ENCODE measurements at places on chromosomes 2 and 18.
A peak's percentile ranks its signal among the peaks of the same experiment; 100 is the strongest.

- DNase-seq = no peak
Observed at GRCh38 chr2:169034256-169034655, 3.1 kb upstream of the ABCB11 start.

GRCh38 chr18:28466204-28466603 lies 289.3 kb upstream of the CDH2 start:
- no peak for DNase-seq

DNA sequence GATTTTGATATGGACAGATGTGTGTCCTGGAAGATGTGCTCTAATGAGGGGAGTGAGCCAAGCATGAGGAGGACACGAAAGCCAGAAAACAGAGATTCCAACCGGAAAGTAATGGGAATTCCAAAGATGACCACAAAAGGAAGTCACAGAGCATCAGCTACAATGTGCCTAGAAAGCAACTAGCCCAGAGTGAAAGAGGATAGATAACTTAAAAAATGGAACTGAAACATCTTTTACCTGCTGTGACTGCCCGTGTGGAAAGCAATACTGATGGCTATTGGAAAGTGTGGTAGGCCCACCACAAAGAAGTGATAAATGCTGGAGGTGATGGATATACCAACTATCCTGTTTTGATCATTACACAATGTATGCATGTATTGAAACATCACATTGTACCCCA lies 21.6 kb downstream of the DNMT3A start:
- DNase-seq = no peak

DNA sequence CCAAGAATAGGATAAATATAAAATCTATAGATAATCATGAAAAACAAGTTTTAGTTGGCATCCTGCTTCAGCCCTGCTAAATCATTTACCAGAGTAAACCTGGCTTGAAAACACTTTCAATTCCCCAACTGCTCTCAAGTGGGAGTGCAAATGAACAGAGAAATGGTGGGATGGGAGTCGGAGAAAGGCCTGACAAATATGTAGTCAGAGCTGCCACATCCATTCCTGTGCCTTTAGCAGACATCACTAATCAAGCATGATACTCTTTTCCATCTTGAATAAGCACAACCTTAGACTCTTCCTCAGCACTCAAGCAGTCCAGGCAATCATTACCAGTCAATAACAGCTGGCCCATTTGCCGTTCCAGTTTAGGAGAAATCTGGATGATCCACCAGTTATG lies 101.3 kb downstream of the ANKRD44 start:
- DNase-seq = no peak

DNA sequence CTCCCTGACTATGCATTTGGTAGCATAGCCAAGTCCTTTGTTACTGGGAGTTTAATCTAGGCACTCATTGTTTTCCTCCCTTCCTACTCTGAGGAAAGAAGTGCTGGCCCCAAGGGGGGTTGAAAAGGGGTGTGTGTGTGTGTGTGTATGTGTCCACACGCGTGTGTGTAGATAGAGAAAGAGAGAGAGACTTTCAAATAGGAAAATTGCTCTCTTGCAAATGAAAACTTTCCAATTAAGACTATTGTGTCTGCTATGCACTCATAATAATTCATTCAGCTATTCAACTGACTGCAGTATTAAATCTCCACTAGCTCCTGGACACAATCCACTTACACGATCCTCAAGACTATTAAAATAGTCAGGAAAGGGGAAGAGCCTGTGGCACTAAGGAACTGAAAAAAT lies 92.9 kb upstream of the CSRNP3 start:
- peak; percentile 5 for DNase-seq

- no peak for DNase-seq
Observed at GRCh38 chr2:37365669-37366068, 21.2 kb downstream of the QPCT start.

DNA sequence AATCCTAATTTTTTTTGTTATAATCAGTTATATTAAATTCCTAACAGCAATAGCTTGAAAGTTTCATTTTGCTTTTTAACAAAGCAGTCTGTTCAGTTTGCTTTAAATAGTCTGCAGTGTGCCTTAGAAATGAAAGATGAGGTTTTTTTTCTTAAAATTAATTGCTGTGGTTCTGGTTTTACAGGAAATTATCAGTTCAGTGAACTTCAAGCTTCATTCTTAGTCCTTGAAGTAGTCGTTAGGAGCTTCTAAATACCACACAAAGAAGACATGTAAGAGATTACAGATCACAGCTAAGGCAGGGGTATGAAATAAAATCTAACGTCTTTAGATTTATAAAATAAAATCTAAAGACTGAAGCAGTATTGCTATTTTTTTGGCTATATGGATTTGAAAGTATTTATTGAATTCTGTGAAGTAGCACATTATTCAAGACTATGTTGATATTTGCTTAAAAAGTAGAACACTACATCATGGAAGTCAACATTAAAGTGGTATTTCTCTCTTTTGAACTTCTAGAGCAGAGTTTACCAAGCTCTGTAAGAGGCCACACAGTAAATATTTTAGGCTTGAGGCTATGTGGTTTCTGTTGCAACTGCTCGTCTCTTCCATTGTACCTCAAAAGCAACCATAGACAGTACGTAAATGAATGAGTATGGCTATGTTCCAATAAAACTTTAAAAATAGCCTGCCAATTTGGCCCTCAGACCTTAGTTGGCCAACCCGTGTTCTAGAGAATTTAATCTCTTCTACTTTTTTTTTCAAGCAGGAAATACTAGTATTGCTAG lies 81.5 kb upstream of the STON1 start:
- DNase-seq = no peak

DNA sequence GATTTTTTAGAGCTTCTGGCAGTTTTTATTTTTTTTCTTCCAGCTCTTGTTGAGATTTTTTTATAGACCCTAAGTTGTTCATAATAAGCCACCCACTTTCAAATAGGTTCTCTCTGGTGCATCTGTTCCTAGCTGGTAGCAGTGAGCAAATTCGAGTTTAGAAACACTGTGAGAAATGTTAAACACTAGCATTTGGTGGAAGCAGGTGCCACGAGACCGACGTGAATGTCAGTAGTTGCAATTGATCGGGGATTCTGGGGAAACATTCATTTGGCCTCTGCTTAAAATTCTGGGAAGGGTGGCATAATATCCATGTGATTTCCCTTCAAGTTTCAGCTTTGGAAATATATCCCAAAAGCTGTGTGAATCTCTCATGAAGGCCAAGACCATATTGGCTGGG lies 435.0 kb downstream of the RNF144A start:
- DNase-seq = no peak

DNA sequence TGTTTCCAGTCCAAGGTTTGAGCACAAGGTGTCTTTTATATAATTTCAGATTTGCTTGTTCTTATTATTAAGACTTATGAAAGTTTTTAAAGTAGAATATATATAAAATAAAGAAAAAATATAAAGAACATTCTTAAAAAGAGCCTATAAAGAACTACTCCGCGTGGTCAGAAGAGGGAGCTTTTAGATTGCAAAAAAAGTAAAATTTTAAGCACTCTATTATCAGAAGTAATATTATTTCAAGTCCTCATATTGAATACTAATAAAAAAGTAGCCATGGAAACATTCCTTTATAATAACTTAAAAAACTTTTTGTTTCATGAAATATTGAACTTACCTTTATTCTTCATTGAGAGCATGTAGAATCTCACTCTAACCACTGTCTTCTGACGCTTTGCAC lies 51.4 kb downstream of the LINC00305 start:
- DNase-seq = no peak

DNA sequence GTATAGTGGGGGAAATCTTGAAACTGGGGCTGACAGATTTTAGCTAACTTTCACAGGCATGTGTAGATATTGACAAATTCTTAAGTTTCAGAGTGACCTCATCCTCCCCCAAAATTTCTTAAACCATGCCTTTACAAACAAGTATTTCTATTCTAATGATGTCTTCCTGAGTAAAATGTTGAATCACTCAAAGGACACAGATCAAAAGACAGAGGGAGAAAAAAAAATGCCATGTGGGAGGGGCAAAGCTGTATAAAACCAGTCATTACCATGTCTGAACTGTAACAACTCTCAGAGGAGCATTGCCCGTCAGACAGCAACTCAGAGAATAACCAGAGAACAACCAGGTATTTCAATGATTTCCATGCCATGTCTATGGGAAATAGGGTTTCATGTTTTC lies at the start of gene SERPINB2:
Gene SERPINB2 (plus strand): TSS at position 282 of the 400 bp plus-strand sequence. CDS start 3,740 bp downstream, outside the sequence.
- no peak for DNase-seq

DNA sequence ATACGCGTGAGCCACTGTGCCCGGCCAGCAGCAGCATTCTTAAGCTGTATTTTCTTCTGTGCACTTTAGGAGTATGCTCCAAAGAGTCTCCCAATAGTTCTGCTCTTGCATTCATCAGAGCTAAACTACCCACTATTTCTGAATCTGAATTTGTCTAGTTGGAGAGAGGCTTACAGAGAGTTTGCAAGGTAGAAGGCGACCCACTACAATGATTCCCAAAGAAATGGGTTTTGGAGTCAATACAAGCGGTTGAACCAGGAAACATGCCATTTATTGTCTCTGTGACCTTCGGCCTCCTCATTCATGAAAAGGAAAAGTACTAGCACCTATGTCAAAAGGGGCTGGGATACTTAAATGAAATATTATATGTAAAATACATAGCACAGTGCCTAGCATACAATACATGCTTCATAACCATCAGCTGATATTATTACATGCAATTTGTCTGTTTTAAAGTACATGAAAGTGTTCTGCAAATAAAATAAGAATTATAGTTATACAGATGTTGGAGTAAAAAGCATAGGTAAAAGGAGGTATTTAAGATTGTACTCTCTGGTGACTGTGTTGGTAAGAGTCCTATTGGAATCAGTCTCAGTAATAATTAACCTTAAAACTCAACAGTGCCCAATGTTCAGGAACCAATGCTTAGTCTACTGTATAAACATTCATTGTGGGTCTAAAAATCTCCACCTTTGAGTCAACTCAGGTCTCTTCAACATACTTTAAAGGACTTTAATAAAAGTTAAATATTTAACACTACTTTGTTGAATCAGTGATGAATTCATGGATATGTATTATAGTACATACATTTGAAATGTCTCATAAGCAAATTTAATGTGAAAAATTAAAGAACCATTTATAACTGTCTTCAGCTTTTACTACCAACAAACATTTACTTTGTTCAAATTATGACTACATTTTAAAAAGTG lies 89.8 kb upstream of the GRB14 start:
- no peak for DNase-seq

DNA sequence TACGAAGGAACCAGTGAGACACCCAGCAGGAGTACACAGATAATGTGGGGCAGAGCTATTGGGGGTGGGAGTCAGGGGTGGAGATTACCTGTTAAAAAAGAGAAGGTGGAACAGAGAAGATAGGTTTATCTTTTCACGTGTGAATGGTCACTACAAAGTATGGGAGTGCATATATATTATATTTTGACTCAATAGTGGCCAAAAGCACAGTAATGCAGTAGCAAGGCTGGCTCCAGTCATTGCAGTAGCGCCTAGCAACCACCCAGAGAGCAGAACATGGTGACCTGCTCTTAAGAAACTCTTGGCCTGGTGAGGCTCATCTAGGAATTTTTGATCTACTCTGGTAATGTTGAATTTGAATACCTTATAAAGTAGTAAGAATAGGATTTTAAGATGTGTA lies 1.0 kb downstream of the IMPACT start:
- DNase-seq = peak; percentile 67

- DNase-seq = no peak
Observed at GRCh38 chr2:20390524-20391123, 40.0 kb upstream of the PUM2 start.

- peak; percentile 45 for DNase-seq
Observed at GRCh38 chr18:37252854-37253393, 312.7 kb downstream of the CELF4 start.

DNA sequence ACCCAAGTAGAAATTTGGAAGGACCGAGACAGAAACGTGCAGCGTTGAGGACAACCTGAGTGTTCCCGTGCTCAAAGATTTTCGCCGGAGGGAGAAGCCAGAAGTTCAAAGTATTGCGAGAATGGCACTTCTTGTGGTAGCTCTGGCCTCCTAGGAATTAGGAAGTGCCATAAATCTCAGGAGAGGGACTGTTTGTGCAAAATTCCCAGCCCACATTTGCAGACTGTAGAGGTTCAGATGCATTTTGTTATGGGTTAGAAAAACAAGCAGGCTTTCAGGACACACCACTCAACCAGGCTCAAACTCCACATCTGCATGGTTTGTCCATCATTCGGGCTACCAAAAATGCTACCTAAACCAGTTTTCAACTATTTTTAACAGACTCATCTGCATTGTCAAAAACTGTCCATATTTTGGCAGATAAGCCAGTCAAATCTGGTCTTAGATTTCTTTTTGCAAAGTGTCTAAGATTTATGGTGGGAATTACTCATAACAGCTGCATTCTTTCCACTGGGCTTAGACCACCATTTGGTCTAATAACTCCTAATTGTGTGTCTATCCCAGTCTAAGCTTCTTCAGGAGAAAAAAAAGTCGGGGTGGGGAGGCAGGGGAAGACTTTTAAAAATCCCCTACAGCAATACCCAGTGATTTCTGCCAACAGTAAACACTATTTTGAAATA lies 422.9 kb downstream of the ARHGAP15 start:
- DNase-seq = no peak

DNA sequence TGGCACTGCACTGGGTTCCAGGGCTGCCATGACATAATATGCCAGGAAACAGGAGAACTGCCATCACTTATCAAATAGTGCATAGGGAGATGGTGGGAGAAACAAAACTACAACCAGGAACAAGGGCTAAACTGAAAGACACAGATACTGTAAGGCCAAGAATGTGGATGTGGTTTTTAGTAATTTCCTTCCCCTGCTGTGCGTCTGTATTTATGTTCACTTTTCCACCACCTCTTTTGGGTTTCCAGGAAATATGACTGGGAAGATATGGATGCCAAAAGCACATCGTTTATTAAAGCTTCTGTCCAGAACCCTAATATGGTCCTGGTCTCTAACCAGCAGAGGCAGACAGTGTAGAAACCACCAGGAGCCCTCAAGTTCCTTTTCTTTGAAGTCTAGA lies 759.7 kb upstream of the FANCL start:
- no peak for DNase-seq

GRCh38 chr2:11667866-11668637 lies 1.9 kb downstream of the NTSR2 start:
- no peak for DNase-seq

GRCh38 chr18:51253476-51253875 lies 56.0 kb upstream of the MEX3C start:
- no peak for DNase-seq

All from NCI-H146 (cell line).